Large intestine (tissue), 12 donors: ENCODE measurements at places on chromosomes 11 and 22. TPM values are rescaled to one million over a fixed set of nuclear protein-coding genes. Genes with fewer than 3 reads are reported as not detected.

DNA sequence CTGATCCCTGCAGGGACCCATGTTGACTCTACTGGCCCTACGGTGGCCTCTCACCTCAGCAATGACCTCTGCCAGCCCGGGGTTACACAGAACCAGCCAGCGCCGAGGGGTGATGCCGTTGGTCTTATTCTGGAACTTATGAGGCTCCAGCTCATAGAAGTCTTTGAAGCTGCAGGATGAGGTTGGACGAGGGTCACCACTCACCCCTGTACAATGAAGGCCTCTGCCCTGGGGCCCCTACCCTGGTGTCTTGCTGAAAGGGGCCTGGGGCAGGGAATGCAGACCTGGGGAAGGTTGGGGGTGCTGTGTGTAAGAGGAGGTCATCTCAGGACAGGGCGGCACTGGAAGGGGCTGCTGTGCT, 6.8 kb downstream of the PYGM start:
- no peak for DNase-seq

The MYEOV gene
- 0.03 TPM for polyA plus RNA-seq

DNA sequence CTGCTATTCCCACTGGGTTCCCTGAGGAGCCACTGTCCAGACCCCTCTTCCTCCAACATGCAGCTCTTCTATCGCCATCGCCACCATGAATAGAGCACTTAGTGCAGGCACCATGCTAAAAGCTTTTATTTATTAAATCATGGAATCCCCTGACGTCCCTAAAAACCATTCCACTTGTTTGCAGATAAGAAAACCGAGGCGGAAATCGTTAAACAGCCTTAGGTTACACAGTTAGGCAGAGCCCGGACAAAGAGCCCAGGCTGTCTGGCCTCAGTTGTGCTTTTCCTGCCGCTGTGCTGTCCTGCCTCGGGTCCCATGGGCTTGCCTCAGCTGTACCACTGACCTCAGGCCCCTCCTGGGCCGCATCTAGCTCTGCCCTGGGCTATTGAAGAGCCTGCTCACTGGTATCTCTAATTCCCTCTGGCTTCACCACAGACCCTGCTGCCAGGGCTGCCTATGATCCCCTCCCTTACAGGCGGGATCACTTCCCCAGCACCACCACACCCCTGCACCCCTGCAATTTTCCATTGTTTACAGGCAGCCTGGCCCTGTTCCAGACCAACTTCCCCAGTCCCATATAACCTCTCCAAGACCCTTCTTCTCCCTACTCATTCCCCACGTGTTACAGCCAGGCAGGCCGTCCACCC, 13.0 kb upstream of the TUB start:
- DNase-seq = no peak

GRCh38 chr22:40995821-40996220, 44.6 kb downstream of the RBX1 start:
- DNase-seq = no peak

DNA sequence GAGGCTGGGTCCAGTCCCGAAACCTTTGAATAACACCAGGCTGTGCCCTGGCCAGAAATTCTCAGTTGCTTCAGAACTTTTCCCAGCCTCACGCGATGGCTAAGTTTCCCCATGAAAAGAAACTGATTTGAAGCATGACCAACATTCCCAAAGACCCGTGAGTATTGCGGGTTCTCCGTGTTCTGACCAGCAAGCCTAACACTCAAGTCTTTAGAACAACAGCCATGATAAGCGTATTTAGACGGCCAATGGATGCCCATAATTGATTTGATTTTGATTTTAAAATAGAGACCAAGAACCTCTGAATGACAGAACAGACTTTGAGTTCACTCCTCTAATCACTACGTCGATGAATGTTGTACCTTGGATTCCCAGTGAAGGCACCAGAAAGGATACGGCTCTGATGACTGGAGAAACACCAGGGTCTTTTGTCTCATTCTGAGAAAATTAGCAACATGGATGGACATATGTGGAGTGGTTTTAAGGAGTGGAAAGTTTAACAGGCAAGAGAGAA, 43.9 kb downstream of the ZNF280B start:
- DNase-seq = no peak

DNA sequence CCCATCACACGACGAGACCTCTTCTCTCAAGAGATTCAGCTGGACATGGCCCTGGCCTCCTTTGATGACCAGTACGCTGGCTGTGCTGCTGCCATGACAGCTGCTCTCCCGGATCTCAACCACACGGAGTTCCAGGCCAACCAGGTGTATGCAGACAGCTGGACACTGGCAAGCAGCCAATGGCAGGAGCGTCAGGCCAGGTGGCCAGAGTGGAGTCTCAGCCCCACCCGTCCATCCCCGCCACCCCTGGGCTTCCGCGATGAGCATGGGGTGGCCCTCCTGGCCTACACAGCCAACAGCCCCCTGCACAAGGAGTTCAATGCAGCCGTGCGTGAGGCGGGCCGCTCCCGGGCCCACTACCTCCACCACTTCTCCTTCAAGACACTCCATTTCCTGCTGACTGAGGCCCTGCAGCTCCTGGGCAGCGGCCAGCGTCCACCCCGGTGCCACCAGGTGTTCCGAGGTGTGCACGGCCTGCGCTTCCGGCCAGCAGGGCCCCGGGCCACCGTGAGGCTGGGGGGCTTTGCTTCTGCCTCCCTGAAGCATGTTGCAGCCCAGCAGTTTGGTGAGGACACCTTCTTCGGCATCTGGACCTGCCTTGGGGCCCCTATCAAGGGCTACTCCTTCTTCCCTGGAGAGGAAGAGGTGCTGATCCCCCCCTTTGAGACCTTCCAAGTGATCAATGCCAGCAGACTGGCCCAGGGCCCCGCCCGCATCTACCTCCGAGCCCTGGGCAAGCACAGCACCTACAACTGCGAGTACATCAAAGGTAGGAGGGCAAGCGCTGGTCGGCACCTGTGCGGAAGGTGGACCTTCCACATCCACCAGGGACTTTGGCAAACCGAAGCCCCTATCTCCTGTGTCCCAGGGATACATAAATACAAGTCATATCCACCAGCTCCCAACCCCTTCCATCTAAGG, 11.3 kb downstream of the CHRNA10 start:
- DNase-seq = no peak

- DNase-seq = no peak
Observed at GRCh38 chr11:72859126-72859525, 44.9 kb downstream of the ATG16L2 start.

- no peak for DNase-seq
Observed at GRCh38 chr11:27356624-27357222, 6.3 kb downstream of the CCDC34 start.

The LINC01488 gene
- 0.09 TPM for polyA plus RNA-seq

The SAA2 gene
- polyA plus RNA-seq = not detected

DNA sequence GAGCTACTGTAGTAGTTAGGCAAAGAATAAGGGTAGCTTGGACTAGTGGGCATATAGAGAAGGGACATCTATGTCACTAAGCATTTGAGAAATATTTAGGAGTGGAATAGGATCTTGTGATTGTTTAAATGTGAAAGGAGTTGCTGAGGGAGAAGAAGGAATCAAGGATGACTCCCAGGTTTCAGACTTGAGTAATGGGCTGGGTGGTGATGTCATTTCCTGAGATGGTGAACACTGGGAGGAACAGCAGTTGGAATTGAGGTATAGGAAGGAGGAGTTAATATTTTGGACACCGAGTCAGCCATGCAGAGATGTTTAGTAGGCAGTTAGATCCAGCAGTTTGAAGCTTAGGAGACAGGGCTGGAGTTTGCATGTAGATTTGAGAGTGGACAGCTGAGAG, 40.1 kb downstream of the REXO2 start:
- DNase-seq = no peak

DNA sequence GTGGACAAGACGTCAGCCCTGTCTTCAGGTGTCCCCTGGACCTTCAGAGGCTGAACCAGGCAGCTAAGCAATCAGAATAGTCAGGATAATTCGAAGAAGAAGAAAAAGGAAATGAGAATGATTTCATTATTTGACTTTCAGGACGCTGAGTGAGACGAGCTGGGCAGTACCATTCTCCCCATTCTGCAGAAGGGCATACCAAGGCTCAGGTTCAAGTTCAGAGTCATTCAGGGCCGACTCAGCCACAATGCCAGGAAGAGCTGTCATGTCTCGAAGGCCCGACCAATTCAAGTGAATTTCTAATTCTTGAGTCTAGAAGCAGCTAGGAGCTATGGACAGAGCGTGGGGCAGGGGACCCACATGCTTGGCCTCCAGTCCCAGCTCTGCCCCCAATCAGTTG, 33.8 kb upstream of the CD82 start:
- no peak for DNase-seq

DNA sequence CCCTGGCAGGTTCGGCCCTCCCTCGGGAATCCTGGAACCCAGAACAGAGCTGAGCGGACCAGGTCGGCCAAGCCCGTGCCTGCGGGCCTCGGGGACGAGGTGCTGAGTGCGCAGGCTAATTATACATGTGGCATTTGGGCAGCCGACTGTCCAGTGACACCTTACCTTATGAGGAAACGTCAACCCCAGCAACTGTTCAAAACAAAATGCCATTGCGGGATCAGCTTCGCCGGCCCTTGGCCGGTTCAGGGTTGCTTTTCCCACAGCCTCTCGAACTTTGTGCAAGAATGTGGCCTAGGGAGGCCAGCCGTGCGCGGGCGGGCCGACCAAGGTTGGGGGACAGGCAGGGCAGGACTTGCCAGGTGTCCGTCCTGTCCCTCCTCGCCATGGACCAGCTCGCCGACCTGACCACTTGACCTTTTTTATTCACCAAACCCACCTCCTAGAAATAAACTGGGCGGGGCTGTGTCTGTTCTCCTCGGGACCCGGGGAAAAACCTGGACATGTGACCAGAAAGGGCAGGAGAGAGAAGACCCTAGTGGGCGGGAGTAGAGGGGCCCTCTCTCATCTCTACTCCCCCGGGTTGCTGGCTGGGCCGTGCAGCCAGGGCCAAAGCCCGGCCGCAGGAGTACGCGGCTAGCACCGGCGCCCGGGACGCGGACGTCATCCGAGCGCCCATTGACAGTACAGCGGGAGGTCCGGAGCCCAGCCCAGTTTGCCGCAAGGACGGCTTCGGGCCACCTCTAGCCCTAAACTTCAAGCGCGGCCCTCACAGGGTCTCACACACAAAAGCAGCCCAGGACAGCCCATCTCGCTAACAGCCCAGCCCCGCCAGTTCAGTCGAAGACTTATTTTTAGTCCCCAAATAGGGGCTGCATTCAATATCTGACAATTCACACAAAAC, 134.3 kb upstream of the C11orf58 start:
- DNase-seq = no peak

The DNAJB7 gene
- 2.5 TPM for polyA plus RNA-seq

GRCh38 chr11:71574418-71574817, 8.3 kb downstream of the KRTAP5-11 start:
- no peak for DNase-seq

DNA sequence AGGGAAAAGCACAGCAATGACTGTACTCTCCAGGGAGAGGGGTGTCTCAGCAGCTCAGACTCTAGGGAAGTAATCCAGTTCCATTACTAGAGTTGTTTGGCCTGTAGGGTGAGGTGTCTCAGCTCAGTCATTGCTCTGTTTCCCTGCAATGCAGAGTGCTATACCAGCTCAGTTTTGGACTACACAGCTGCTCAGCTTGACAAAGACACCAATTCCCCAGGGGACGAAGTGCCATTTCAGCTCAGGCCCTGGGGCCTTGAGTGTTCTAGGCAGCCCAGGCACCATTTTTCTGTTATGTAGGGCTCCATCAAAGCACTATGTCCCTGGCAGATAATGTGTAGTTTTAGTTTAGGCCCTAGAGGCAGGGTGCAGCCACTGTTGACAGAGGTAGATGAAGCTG, 18.2 kb downstream of the CALCB start:
- no peak for DNase-seq

DNA sequence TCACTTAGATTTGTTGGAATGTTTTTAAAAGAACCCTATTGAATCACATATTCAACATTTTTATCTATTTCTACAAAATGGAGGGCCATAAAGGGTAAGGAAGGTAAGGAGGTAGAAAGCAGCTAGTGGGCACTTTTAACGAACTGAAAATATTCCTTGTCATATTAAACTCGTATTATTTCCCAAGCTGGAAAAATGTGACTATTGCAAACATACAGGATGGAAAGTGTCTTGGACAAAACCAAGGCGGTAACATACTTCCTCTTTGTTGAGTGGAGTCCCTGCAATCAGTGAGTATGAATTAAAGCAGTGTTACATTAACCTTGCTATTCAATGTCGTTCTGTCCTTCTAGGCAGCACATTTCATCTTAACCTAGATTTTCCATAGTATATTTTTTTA, 165.6 kb downstream of the RCN1 start:
- DNase-seq = no peak

DNA sequence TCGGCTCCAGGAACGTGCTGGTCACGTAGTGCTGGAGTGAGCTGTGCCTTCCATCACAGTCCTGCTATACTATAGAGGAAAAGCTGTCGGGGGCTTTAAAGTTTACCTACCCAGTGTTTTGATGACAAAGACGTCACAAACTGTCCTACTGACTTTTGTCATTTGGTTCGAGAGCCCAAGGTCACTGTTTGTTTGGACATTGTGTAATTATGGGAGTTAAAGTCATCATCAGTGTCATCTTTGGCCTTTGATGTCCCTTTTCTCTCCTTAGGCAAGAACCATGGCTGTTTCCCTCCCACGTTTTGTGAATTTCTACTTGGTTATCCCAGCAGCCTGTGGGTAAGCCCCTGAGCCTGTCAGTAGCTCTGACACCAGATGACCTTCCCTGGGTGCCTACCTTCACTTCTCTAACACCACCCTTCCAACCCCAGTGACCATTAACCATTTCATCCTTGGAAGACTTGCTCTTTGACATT, 59.3 kb downstream of the SLC1A2 start:
- DNase-seq = no peak

DNA sequence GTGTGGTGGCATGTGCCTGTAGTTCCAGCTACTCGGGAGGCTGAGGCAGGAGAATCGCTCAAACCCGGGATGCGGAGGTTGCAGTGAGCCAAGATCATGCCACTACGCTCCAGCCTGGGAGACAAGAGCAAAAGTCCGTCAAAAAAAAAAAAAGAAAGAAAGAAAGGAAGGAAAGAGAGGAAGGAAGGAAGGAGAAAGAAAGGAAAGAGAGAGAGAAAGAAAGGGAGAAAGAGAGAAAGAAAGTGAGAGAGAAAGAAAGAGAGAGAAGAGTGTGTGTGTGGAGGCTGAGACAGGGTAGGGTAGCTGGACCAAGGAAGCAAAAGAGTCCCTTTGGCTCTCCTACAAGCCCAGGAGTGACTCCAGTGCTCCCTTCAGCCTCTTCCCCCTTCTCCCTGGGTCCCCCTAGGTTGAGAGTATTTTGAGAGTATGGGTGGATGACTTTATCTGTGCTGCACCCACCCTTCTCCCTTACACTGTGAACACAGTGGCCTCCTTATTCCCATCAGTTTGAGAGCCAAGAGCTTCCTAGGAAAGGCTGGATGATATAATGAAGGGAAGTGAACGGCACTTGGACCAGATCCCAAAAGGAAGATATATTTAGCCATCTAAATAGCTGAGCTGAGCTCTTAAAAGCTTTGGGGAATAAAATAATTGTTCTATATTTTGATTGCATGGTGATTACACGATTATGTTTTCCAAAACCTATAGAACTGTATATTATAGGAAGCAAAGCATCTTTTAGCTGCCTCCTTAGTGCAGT, 9.5 kb upstream of the DENND5A start:
- DNase-seq = no peak

The SDHAF2 gene
- 38.1 TPM for polyA plus RNA-seq
